ENCODE measurements at places on chromosomes 6 and 20.

DNA sequence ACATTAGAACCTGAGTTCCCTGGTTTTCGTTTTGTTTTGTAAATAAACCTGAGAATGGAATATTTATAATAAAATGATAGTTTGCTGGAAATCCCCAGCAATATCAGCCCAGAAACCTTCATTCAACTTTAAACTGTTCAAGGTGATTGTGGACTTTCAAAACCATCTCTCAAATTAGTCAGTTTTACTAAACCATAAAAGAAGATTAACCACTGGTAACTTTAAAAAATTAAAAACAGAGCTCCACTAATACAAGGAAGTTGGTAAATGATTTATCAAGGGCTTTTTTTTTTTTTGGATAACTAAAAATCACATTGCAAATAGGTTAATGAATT, 10.0 kb downstream of the MBOAT1 start:
- DNase-seq: no peak

DNA sequence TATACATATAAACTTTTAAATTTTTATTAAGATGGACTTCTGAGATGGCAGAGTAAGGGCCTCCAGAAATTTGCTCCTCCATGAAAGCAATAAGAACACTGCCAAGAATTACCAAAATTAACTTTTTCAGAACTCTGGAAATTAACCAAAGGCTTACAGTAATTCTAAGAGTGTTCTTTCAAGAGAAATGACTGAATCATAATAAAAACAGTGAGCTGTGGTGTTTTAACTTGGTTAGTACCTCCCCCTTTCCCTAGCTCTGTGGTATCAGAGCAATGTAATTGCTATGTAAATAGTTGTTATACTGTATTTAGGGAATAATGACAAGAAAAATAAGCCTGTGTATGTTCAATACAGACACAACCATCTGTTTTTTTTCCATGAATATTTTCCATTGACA, 19.0 kb downstream of the HECA start:
- no peak for DNase-seq

DNA sequence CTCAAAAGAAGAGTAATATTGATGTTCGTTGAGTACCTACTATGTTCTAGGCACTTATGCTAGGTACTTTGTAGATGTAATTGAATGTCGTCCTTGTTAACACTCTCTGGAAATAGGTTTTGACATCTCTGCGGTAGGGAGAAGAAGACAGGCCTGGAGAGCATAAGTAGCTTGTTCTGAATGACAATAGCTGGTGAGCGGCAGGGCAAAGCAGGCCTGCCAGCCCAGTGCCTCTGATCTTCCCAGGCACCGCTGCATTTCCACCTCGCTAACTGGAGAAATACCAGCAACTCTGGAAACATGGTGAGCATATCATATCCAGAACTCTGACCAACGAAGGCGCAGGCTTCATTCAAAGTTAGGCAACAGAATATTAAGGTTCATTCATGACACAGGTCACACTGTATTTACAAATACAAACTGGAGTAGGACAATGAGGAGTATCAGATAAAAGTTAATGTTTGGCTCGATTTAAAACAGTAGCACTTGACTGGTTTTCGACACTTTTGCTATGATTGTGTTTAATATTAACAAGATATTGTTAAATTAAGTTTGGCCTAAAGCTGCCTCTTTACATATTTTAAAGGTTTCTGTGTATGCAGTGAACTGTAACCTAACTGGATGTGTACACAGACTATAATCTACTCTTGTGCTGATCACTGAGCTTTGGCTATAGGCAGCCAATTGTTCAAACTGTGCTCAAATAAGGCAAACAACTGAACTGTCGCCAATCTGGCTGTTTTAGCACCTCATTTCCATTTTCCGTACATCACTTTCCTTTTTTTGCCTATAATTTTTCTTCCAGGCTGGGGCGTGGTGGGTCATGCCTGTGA, 54.1 kb downstream of the PPP1R3G start:
- DNase-seq: peak; percentile 62

GRCh38 chr6:137925141-137925698, 58.2 kb downstream of the TNFAIP3 start:
- no peak for DNase-seq

GRCh38 chr20:41960166-41960565, 342.0 kb upstream of the CHD6 start:
- DNase-seq: no peak

DNA sequence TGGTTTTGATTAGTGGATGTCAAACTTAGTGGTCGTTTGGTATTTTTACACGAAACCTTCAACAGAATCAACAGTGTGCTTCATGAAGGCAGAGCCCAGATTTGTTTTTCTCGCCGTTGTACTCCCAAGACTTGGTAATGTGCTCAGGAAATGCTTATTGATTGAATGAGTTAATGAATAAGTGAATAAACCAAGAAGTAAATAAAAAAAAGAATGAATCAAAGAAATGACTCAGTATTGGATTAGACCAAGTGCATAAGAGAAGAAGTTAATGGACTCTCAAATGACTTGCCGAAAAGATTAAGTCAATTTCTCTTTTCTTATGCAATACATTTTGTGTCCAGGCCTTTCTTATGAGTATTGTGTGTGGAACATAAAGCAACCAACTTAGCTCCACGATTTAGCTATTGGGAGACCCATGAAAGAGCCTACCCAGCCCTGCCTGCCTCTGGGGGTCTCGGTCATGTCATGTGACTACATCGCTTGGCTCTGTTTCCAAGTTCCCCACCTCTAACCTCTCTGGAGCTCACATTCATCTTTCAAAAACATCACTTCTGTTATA, 10.6 kb upstream of the FUCA2 start:
- no peak for DNase-seq

DNA sequence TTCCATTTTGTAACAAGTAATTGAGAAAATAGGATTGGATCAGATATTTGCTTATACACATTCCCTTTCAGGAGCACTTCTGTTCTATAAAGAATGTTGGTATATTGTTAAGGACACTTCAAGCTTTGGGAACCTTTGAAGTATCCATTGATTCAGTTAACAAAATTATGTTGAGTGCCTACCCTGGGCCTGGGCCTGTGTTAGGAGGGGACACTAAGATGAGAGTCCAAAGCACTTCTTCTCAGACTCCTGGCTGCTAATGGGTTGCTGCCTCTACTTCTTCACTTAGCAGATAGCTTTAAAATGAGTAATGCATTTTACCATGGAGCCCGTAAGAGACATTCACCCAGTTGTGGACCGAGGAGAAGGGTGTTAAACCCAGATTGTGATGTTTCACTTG, 40.3 kb downstream of the PTPN1 start:
- no peak for DNase-seq

DNA sequence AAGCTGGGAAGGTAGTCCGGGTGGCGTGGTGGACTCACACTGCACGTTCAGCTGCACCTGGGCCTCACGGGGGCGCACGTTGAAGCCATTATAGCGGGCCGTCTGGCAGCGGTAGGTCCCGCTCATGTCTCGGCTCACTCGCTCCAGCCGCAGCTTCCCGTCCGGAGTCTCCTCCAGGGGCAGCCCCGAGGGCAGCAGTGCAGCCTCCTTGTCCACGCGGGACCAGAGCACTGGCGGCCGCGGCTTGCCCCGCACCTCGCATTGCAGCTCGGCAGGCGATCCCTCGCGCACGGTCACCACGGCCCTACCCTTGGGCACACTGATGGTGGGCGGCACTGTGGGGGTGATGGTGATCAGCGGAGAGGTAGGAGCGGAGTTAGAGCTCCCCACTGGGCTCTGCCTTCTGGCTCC, 47.6 kb downstream of the MDGA1 start:
- DNase-seq: peak; percentile 88

GRCh38 chr6:68025764-68026163, 609.3 kb upstream of the ADGRB3 start:
- no peak for DNase-seq

DNA sequence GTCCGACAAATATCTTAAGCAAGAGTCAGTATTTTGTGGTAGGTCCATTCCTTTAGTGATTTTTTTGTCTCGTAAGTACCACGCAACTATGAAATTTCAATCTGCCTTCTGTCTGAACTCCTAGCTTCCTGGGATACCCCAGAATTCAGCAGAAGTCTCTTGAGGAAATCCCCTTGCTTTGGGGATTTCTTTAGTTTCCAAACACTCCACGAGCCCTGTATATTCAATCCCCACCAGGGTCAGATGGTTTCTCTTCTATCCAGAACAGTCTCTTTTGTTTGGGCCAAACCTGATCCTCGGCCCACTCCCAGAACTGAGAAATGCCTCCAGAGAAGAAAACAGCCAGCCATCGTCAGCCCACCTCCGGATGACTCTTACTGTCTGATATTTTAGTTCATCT, 113.0 kb downstream of the CHD6 start:
- no peak for DNase-seq

GRCh38 chr6:101395345-101395744, 1.8 kb downstream of the GRIK2 start:
- DNase-seq: no peak

GRCh38 chr6:63305277-63305676, 14.5 kb downstream of the LGSN start:
- no peak for DNase-seq

GRCh38 chr6:166366921-166367320, 15.8 kb downstream of the MPC1 start:
- no peak for DNase-seq

- DNase-seq: peak; percentile 32
Measured at GRCh38 chr6:25369433-25370177, 90.4 kb downstream of the CARMIL1 start.

GRCh38 chr6:51467231-51467952, 620.0 kb downstream of the PKHD1 start:
- no peak for DNase-seq

- DNase-seq: peak; percentile 76
Measured at GRCh38 chr6:41039060-41039998, at the start of gene UNC5CL. Gene UNC5CL, minus strand, starts transcription at chr6:41039221. Its CDS starts 4,147 bp downstream, at chr6:41035074.

GRCh38 chr6:32108727-32109113, 418 bp downstream of the TNXB start:
- no peak for DNase-seq

GRCh38 chr6:154179434-154179833, 140.4 kb downstream of the OPRM1 start:
- DNase-seq: no peak

- DNase-seq: no peak
Measured at GRCh38 chr6:148175550-148176188, 167.0 kb upstream of the SASH1 start.

DNA sequence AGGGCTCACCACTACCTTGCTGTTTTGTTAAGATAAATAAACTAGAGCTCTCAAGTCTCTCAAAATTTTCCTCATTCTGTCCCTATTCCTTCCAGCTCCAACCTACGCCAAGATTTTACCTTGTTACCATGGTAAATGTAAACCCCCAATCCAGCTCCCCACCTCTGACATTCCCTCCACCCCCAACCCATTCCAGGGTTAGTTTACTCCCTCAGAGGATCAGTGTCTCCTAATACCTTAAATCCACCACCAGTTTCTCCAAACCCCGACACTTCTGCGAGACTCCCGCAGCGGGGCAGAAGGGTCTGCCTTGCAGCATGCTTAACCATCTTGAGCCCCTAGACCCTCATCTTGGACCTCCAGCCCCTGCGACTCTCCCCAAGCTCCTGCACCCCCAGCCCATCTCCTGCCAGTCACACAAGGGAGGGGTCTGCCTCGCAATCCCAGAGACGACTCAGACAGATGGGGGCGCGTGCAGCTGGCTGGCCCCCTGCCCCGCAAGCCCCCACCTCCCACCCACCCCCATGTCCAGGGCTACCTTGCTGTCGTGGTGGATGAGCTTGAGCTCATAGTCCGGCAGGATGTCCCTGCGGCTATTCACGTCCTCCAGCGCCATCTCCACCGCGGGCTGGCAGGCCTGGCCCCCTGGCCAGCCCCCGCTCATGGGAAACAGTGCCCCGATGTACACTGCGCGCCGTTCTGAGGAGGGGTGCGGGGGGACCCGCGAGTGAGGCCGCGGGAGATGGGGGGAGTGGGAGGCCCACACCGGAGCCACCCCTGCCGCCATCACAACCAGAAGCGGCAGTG, 5.8 kb downstream of the GABBR1 start:
- DNase-seq: no peak

DNA sequence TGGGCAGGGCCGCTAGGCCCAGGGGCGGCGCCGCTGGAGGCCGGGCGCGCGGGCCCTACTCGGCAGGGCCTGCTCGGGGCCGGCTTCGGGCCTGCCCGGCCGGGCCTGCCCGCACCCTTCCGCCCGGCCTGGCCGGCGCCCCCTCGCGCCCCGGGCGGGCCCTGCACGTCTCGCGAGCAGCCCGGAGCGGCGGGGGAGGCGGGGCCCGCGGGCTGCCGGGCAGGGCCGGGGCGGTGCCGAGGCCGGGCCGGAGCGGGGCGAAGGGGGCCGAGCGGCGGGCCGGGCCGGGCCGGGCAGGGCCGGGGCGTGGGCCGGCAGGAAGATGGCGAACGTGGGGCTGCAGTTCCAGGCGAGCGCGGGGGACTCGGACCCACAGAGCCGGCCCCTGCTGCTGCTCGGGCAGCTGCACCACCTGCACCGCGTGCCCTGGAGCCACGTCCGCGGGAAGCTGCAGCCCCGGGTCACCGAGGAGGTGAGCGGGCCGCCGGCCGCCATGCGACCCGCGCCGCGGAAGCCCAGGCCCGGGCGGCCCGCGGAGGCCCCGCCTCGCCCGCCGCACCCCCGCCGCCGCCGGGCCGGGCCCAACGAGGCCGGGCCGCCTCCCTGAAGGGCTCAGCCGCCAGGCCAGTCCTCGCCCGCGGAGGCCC, at the start of gene NPEPL1:
Gene NPEPL1, plus strand, starts transcription at position 222 of the 647 bp plus-strand sequence. Its CDS starts 101 bp downstream, at position 323.
- no peak for DNase-seq

DNA sequence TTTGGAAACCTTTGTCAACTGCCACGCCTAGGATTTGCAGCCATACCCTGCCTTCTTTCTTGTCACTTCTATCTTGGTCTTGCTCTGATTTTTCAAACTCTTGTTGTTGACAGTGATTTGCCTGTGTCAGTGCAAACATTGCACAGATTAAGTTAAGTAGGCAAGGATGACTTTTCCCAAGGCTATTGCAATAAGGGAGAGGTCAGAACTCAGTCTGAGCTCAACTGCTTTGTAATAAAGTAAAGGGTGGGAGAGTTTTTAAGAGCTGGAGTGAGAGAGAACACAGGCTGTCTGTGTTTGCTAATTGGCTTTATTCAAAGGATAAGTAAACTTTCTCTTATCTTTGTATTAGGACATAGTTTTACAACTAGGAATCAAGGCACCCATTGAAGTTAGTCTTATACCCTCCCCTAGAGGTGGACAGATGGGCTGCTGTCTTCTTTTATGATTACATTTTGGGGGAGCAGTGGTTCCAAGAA, 448.6 kb downstream of the PHF3 start:
- DNase-seq: no peak

GRCh38 chr6:52672412-52673025, 1.6 kb downstream of the TMEM14A start:
- no peak for DNase-seq

DNA sequence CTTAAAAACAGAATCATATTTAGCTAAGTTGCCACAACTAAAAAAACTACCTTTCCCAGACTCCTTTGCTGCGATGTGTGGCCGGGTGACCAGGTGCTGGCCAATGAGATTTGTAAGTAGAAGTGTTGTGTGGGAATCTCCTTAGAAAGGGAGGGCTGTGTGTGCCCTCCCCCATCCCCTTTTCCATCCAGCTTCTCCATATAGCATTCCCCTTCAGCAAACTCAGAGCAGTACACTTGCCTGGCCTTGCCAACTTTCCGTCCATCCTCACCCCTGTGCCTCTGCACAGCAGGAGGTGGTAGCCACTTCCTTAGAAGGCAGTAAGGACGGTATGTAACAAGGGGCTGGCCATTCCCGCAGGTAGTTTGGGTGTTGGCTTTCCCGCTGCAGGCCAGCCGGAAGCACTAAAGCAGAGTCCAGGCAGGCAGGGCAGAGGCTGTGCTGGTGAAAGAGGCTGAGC, 22.3 kb upstream of the KCNK16 start:
- DNase-seq: peak; percentile 63

- no peak for DNase-seq
Measured at GRCh38 chr6:72832271-72832670, 210.4 kb downstream of the KCNQ5 start.
